Neural crest cell (in vitro differentiated cells): ENCODE measurements at places on chromosomes 12 and 14. TPM values are rescaled to one million over a fixed set of nuclear protein-coding genes. Genes with fewer than 3 reads are reported as not detected.

- DNase-seq = no peak
Measured at GRCh38 chr12:6452944-6453630, 1.2 kb downstream of the TAPBPL start.

DNA sequence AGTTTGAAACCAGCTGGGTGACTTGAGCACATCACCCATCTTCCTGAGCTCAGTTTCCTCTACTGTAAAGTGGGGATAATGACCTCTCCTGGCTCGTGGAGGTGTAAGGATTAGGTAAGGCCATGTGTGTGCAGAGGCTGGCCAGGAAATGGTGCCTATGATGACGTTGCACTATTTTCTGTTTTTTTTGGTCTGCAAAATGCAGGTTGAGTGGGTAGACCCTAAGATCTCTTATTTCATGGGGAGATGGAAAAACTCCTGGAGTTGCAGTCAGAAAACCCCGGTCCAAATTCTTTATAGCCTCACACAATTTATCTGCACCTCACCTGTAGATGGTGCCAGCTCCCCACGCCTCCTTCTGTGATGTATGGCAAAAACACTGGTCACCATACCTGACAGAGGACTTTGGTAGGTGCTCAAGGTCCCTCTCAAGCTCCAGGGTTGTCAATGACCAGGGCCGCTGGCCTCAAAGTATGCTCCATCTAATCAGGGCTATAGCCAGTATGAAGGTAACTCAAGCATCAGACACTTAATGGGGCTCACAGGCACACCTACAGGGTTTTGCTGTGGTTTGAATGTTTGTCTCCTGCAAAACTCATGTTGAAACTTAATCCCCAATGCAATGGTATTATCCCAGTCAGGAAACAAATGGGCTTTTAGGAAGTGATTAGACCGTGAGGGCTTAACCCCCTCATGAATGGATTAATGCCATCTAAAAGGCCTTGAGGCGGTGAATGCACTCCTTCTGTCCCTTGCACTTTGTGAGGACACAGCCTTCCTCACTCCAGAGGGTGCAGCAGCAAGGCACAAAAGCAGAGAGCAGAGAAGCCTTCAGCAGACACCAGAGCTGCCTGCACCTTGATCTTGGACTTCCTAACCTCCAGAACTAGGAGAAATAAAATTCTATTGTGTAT, 17.6 kb downstream of the C14orf132 start:
- no peak for DNase-seq

SLC5A8 gene
- total RNA-seq = not detected in 2 replicates

PCED1B gene
- total RNA-seq = 0.47 and 0.75 TPM in 2 replicates

- DNase-seq = no peak
Measured at GRCh38 chr12:99529966-99530365, 117.6 kb upstream of the GARIN6 start.
